ENCODE measurements at places on chromosomes 6 and 20.

DNA sequence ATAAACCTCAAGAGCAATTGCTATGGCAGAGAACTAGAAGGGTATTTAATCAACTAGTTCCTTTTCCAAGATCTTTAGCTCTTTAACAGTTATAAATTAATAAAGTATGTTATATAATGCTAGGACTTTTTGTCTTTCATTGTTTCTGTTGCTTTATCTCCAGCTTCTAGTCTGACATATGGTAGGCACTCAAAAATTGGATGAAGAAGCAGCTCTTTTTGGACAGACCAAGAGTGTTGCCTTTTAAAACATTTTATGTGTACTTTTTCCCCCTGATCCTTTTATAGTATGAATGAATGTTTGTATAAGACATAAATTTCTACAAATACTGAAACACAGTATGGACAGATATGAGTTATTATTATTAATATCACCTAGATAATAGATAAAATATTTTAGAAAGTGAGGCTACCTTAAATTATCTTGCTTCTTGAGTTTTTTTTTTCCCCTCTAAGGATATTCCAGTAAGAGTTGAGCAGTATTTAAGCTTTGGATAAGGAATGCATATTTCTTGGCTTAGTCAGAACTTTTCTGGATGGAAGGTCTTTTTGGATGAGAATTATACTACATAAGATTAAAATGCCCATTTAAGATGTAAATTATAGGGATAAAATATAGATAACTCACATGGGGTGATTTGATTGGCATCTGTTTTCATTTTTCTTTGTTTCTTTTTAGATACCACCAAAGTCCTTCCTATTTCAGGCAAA lies 16.6 kb downstream of the LAMA2 start:
- DNase-seq: no peak

DNA sequence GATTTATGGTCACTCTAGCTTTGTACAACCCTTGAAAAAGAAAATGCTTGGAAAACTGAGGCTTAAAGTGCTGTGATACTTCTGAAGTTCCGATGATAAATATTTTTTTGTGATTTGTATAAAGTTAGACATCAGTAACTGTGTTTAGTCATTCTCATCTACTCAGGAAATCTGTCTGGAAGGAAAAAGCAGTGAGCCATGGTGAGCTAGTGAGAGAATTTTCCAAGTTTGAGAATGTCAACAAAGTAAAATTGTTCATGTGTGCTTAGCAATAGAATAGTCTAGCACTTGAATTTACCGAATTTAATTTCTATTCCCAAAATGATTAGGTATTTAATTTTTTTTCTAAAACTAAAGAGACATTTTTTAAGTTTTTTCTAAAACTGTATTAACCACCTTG lies 41.3 kb upstream of the PLCB4 start:
- no peak for DNase-seq

GRCh38 chr20:47334022-47334551 lies 22.4 kb downstream of the ZMYND8 start:
- DNase-seq: no peak

GRCh38 chr6:55798571-55798970 lies 76.8 kb downstream of the BMP5 start:
- no peak for DNase-seq

DNA sequence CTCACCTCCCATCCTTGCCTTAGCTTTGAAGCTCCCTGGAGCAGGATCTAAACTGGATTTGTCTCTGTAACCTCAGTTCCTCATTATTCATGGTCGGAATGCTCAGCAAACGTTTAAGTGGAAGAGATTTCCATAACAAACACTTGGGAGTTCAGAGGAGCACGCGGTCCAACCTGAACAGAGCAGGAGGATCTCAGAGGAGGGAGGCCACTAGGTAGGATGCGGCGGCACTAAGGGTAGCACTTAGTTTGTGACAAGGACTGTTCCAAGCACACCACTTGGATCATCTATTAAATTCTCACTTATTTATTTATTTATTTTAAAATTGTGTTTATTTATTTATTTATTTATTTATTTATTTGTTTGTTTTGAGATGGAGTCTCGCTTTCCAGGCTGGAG lies 13.3 kb upstream of the CCN5 start:
- DNase-seq: no peak

DNA sequence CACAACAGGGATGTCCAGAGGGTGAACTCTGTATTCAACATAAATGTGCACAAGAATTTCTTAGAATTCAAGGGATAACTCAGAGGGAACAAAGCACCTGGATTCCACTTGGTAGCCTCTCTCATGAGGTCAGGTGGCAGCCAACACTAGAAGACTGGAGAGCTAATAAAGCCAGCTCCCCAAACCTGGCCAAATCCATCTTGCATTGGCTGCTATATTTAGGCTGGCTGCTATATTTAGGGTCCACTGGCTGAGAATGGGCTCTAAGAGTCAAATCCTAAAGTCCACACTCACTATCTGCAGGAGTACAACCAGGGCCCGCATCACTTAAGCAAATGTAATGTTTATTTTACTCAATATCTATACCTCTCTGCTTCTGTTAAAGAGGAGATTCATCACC lies 20.0 kb downstream of the TBC1D7 start:
- no peak for DNase-seq

DNA sequence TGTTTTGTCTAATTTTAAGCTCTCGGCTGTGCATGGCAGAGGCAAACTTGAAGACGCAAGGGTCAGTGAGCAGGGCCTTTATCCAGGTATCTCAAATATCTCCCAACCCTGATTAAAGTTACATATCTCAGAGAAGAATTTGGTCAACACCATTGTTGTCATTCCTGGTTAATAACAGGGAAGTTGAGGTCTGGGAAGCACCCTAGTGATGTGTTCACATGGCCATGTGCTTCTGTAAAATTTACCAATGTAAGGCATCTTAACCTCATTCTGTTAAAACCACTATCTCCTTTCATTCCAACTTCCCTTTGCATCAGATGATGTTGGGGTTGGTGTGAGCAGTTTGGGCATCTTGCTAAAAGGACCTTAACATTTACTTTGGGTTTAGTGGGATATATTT lies 4.0 kb upstream of the FAM110A start:
- DNase-seq: no peak

DNA sequence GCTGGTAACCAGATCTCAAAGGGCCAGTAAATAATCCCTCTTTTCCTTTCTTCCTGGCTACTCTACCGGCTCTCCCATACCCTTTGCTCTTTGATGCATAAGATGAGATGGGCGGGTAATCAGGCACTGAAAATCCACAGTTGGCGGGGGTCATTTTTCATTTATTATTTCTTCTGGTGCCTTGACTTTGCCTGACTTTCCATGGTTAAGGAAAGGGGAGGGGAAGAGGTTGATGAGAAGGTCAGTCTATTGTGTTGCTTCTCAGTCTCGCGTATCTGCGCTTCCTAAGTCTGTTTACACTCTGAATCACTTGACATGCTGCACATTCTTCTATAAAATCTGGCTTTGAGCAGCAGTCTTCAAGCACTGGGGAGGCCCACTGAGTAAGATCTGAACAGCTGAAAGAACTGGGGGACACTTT lies 121.1 kb upstream of the HDGFL1 start:
- no peak for DNase-seq

GRCh38 chr20:50023116-50023805 lies 40.5 kb downstream of the SNAI1 start:
- no peak for DNase-seq

- DNase-seq: no peak
Measured at GRCh38 chr6:167782698-167783517, 43.8 kb upstream of the AFDN start.

GRCh38 chr20:17938871-17939619 lies 29.5 kb downstream of the SNX5 start:
- DNase-seq: peak; percentile 26

GRCh38 chr6:90411292-90411781 lies 114.7 kb upstream of the BACH2 start:
- DNase-seq: no peak

DNA sequence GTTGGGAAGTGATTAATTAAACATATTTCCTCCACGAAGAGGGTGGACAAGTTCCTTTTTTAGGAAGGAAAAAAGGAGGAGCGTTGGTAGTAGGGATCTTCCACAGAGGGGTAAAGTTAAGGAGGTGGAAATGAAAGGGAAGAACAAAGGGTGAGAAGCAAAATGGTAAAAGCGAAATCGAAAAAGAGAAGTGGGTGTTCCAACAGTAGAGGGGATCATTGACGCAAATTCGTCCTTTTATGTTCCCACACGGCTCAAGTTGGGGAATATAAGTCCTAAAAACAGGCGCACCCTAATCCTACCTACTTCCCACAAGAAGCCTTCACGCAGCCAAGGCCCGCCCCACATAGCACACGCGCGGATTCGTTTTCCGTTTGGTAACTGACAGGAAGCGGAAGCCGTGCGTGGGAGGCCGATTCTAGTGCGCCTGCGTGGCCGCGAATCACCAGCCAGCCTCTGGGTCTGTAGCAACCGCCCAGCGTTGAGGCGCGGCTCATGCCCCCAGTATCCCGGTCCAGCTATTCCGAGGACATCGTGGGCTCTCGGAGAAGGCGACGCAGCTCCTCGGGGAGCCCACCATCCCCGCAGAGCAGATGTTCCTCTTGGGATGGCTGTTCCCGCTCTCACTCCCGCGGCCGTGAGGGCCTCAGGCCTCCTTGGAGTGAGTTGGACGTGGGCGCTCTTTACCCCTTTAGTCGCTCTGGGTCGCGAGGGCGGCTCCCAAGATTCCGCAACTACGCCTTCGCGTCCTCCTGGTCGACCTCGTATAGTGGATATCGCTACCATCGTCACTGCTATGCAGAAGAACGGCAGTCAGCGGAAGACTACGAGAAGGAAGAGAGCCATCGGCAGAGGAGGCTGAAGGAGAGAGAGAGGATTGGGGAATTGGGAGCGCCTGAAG lies at the start of gene NKAPL:
NKAPL (plus strand) TSS at position 421 of the 901 bp plus-strand sequence; CDS start at position 496, 75 bp downstream.
- DNase-seq: no peak

DNA sequence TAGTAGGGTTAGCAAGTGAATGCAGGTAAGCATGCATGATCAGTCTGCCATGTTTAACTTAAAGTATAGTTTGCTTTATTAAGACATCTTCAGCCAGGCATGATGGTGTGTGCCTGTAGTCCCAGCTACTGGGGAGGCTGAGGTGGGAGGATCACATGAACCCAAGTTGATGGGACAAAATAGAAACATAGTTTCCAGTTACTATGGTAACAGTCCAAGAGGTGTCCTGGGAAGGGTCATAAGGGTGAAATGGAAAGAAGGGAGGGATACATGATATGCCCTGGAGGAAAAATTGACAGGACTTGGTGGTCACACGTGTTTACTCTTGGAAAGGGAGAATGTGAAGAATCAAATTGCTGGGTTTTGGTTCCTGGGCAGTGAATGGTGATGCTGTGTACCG lies 139.6 kb downstream of the SULF2 start:
- DNase-seq: no peak

- DNase-seq: no peak
Measured at GRCh38 chr6:118523216-118523615, 24.9 kb upstream of the PLN start.

DNA sequence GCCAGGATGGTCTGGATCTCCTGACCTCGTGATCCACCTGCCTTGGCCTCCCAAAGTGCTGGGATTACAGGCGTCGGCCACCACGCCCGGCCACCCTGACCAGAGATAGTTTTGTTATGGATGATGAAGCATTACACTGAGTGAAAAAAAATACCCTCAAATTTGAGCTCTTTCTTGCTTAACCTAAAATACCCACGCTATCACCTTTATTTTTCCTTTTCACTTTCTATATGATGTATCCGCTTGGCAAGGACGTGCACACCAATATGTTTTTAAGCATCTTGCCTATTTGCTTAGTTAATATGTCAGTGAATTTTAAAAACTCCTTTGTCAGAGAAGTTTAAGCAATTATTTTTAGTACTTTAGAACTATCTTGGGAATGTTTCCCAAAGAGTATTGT lies 150.4 kb downstream of the INSM1 start:
- no peak for DNase-seq

DNA sequence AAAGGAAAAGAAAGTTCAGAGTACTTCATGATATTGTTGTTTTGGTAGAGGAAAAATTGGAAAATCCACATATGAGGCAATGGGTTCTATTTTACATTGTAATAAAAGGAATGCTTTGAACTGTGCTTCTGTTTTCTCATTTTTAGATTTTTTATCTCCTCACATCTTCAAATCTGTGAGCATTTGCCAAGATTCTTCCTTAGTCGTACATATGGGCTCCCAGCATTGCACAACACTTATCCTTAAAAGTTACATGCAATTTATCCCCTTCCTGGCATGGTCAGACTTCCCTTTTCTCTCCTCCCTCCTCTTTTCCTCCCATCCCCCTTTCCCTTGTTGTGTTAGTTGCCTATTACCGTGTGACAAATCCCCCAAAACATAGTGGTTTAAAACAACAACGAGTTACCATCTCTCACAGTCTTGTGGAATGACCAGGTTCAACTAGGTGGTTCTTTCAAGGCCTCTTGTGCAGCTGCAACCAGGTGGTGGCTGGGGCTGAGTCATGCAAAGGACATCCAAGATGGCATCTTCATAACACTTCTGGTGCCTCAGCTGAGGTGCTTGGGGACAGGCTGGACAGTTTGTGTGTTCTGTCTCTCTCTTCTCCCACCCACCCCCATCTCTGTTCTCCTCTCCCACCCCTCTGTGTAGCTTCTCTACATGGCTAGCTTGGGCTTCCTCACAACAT lies 68.7 kb downstream of the TXNDC5 start:
- no peak for DNase-seq

DNA sequence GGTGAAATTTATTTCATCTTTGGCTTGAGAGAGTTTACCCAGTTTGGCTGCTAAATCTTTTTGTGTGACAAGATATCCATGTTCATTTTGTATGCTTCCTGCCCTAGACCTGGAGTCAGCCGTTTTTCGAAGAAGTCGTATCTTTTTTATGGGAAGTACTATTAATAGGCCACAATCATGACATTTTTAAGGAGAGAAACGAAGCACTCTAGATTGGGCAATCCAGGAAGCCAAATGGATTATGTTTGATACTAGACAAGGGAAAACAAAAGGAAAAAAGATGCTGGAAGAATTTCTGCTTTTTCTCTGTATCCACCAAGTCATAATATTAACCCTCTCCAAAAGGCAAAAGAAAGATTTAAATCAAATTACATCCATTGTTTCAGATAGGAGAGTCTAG lies 214.6 kb downstream of the HDGFL1 start:
- no peak for DNase-seq

- DNase-seq: no peak
Measured at GRCh38 chr6:39167321-39167720, 52.3 kb upstream of the SAYSD1 start.

DNA sequence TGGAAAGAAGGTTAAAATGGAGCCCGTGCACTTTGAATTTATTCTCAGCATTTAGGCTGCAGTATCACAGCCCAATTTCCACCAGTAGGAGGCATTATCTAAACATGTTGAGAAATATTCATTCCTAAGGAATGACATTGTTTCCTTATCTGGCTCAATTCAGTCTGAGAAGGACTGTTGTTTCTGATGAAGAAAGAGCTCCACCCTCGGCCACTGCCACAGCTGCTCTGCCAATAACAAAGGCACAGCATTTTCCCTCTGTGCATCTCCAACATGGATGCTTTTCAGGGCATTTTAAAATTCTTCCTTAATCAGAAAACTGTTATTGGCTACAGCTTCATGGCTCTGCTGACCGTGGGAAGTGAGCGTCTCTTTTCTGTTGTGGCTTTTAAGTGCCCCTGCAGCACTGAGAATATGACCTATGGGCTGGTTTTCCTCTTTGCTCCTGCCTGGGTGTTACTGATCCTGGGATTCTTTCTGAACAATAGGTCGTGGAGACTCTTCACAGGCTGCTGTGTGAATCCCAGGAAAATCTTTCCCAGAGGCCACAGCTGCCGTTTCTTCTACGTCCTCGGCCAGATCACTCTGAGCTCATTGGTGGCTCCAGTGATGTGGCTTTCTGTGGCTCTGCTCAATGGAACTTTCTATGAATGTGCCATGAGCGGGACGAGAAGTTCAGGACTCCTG lies at the start of gene CALHM5:
CALHM5 (plus strand) TSS at position 216 of the 687 bp plus-strand sequence; CDS start at position 274, 58 bp downstream.
- no peak for DNase-seq

GRCh38 chr6:82711105-82711827 lies 347.6 kb downstream of the TPBG start:
- DNase-seq: no peak

- no peak for DNase-seq
Measured at GRCh38 chr6:47836046-47836445, 54.2 kb downstream of the OPN5 start.
